ENCODE measurements at places on chromosomes 12 and 14. TPM values are rescaled to one million over a fixed set of nuclear protein-coding genes. Genes with fewer than 3 reads are reported as not detected.

DNA sequence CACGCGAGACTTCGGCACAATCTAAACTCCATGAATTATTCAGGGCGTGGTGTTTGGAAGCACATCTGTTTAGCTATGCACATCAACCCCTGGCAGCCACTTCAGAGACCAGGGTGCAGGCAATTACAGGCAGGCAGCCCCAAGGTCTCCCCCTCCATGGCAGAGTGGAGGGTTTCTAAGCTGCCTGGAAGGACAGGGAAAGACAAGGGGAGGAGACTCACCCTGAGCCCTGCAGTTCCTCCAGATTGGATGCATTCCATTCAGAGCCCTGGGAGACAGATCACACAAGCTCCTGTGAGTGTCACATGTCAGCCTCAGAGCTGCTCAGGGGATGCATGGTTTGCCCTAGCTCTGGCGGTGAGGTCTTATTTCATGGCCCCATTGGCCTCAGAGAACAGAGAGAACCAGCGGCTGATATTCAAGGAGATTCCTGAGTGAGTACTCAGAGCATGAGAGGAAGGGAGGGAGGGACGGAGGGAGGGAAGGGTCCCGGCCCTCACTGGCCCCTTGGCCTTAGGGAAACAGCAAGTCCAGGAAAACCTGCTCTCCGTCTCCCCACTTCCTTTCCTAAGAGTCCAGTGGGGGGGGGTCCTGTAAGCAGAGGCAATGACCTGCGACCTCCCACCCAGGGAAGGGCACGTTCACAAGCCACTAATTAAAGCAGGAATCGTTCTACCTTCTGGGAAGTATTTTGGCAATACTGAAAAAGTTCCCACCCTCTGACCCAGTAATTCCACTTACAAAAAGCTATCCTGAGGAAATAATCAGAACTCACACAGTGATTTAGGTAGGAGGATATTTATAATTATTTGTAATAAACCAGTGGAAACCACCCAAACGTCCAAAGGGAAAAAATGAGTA, 55.1 kb downstream of the SSH1 start:
- no peak overlapping the region for H3K4me3 ChIP-seq
- peak overlapping the region; percentile 69 for H3K27ac ChIP-seq
- no peaks in the 10 kb centered on the region for H3K27me3 ChIP-seq
- DNase-seq = no peak

GRCh38 chr14:30874999-30875787, 834 bp downstream of the COCH start:
- H3K27me3 ChIP-seq = peaks cover 21% of the 10 kb centered on the region
- no peak overlapping the region for H3K27ac ChIP-seq
- no peaks in the 10 kb centered on the region for H3K36me3 ChIP-seq

GRCh38 chr14:100772607-100773165, 46.0 kb downstream of the DLK1 start:
- no peaks in the 10 kb centered on the region for H3K4me1 ChIP-seq
- H3K4me3 ChIP-seq = no peak overlapping the region
- H3K36me3 ChIP-seq = no peaks in the 10 kb centered on the region
- H3K27me3 ChIP-seq = no peaks in the 10 kb centered on the region
- no peak for DNase-seq
- no peak overlapping the region for H3K27ac ChIP-seq

GRCh38 chr12:4251216-4251891, 22.2 kb upstream of the CCND2 start:
- DNase-seq = no peak
- H3K36me3 ChIP-seq = no peaks in the 10 kb centered on the region
- no peaks in the 10 kb centered on the region for H3K27me3 ChIP-seq
- H3K4me1 ChIP-seq = no peaks in the 10 kb centered on the region
- no peak overlapping the region for H3K27ac ChIP-seq
- H3K4me3 ChIP-seq = no peak overlapping the region

DNA sequence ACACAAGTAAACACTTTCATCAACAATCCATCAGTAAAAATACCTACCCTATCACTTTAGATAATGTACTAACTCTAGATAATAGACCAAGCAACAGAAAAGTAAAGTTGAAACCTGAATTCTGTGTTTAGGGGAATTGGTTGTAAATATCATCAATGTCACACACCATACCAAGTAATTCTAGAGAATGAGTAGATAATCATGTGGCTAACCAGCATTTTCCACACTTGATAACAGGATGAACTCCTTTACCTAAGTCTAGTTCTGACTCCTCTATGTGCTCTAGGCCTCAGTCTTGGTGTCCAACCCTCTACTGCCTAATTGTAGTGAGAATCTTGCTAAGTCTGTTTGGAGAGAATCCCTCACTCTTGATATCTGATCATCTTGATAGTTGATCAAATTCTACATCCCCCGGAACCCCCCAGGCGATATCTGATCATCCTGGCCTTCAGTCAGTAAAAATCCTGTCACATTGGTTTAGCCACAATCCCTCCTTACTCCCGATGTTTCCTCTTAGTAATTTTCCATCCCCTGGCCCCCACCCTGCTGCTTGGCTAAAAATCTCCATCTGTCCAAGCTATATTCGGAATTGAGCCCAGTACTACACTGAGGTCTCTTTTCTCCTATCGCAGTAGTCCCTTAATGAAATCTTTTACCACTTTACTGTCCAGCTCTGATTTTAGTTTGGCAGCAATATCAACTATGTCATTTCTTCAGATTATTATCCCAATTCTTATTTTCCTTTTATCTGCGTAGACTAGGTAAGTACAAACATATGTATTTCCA, 3.4 kb upstream of the SLCO1A2 start:
- H3K36me3 ChIP-seq = no peaks in the 10 kb centered on the region
- no peak overlapping the region for H3K4me3 ChIP-seq
- no peak overlapping the region for H3K27ac ChIP-seq
- DNase-seq = no peak
- no peaks in the 10 kb centered on the region for H3K27me3 ChIP-seq

GRCh38 chr12:113498490-113498889, 26.8 kb upstream of the LHX5 start:
- no peak overlapping the region for H3K4me3 ChIP-seq
- H3K27me3 ChIP-seq = no peaks in the 10 kb centered on the region
- no peak for DNase-seq
- no peak overlapping the region for H3K27ac ChIP-seq
- H3K36me3 ChIP-seq = no peaks in the 10 kb centered on the region
- H3K4me1 ChIP-seq = no peaks in the 10 kb centered on the region

GRCh38 chr14:50784683-50785456, 46.1 kb downstream of the NIN start:
- no peak for DNase-seq
- H3K4me3 ChIP-seq = no peak overlapping the region
- H3K27me3 ChIP-seq = no peaks in the 10 kb centered on the region
- H3K36me3 ChIP-seq = no peaks in the 10 kb centered on the region
- H3K27ac ChIP-seq = no peak overlapping the region
- no peaks in the 10 kb centered on the region for H3K4me1 ChIP-seq

DNA sequence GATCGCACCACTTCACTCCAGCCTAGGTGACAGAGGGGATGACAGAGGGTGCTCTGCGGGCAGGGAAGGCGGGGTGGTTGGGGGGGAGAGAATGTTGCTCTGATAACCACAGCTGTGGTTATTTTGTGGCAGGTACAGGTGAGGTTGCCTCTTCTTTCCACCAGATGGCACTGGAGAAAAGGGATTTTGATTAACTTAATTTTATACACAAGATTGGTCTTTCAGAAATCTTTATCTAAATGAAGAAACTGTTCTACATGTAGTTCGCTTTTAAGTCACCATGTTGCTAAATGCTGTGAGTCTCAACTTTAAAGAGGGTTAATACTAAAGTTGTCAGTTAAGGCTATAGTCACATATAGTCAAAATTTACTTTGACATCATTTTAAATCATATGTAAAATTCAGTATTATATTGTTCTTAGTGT, 25.7 kb downstream of the FGF23 start:
- H3K4me1 ChIP-seq = no peaks in the 10 kb centered on the region
- no peak overlapping the region for H3K27ac ChIP-seq
- no peak overlapping the region for H3K4me3 ChIP-seq
- H3K27me3 ChIP-seq = no peaks in the 10 kb centered on the region
- DNase-seq = no peak

GRCh38 chr14:68998062-68998461, 19.0 kb upstream of the ACTN1 start:
- no peaks in the 10 kb centered on the region for H3K36me3 ChIP-seq
- no peak overlapping the region for H3K27ac ChIP-seq
- DNase-seq = no peak
- no peaks in the 10 kb centered on the region for H3K4me1 ChIP-seq
- no peaks in the 10 kb centered on the region for H3K27me3 ChIP-seq
- no peak overlapping the region for H3K4me3 ChIP-seq

GRCh38 chr12:11968048-11968383, 102.7 kb upstream of the BCL2L14 start:
- no peaks in the 10 kb centered on the region for H3K36me3 ChIP-seq
- no peak for DNase-seq
- H3K4me3 ChIP-seq = no peak overlapping the region
- no peaks in the 10 kb centered on the region for H3K4me1 ChIP-seq
- H3K27me3 ChIP-seq = no peaks in the 10 kb centered on the region

GRCh38 chr12:108702595-108703320, 28.6 kb downstream of the CORO1C start:
- H3K27ac ChIP-seq = no peak overlapping the region
- H3K4me3 ChIP-seq = no peak overlapping the region
- no peaks in the 10 kb centered on the region for H3K27me3 ChIP-seq

DNA sequence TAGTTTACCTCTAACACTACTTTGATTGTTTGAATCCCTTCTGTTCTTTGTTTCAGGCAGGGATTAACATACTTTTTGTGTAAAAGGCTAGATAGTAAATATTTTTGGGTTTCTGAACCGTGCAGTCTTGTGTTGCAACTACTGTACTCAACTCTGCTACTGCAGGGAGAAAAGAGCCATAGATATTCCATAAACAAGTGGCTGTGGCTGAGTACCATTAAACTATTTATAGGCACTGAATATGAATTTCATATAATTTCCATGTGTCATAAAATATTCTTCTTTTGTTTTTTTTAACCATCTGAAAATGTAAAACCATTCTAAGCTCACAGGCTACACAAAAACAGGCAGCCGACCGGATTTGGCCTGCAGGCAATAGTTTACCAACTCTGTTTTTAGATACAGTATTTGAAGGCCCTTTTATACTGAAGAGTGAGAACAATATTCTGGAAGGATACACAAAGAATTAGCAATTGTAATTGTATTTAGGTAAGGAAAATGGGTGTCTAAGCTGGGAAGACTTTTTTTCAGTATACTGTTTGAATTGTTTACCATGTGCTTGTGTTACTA, 15.7 kb downstream of the NR1H4 start:
- H3K27ac ChIP-seq = no peak overlapping the region
- no peaks in the 10 kb centered on the region for H3K27me3 ChIP-seq
- peaks cover 6% of the 10 kb centered on the region for H3K4me1 ChIP-seq
- DNase-seq = no peak
- no peak overlapping the region for H3K4me3 ChIP-seq

GRCh38 chr12:11656550-11656949, 7.1 kb downstream of the ETV6 start:
- H3K27me3 ChIP-seq = no peaks in the 10 kb centered on the region
- H3K36me3 ChIP-seq = no peaks in the 10 kb centered on the region
- H3K4me3 ChIP-seq = no peak overlapping the region

GRCh38 chr12:9221483-9221882, 13.3 kb upstream of the PZP start:
- H3K4me1 ChIP-seq = no peaks in the 10 kb centered on the region
- H3K27me3 ChIP-seq = no peaks in the 10 kb centered on the region
- no peak overlapping the region for H3K4me3 ChIP-seq
- no peak for DNase-seq
- H3K36me3 ChIP-seq = no peaks in the 10 kb centered on the region

DNA sequence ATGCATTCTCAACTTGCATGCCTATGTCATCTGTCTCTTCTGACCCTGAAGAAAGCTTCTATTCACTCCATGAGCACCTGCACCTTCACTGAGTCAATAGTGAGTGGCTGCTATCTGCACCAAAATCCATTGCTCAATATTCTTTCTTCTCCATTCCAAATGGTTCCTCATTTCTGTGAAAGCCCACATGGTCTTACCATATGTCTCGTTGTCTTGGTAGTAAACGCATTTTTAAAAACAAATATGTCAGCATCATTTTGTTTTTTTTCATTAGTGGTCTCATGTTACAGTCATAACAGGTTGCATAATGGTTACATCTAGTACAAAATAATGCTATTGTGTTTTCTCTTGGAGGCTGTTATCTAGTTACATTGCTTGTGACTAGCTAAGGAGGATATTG, 106.9 kb upstream of the CPM start:
- peaks cover 4% of the 10 kb centered on the region for H3K4me1 ChIP-seq

- no peaks in the 10 kb centered on the region for H3K27me3 ChIP-seq
- no peaks in the 10 kb centered on the region for H3K4me1 ChIP-seq
- DNase-seq = no peak
- no peaks in the 10 kb centered on the region for H3K36me3 ChIP-seq
- no peak overlapping the region for H3K4me3 ChIP-seq
Measured at GRCh38 chr12:94801745-94802144, 151.4 kb upstream of the TMCC3 start.

Gene CBLN3
- 2.0 TPM for total RNA-seq

- H3K27me3 ChIP-seq = no peaks in the 10 kb centered on the region
- H3K36me3 ChIP-seq = no peaks in the 10 kb centered on the region
- no peaks in the 10 kb centered on the region for H3K4me1 ChIP-seq
- H3K4me3 ChIP-seq = no peak overlapping the region
- no peak overlapping the region for H3K27ac ChIP-seq
- DNase-seq = no peak
Measured at GRCh38 chr12:2233034-2233433, 180.2 kb downstream of the CACNA1C start.

Gene CLEC1B
- total RNA-seq = not detected

DNA sequence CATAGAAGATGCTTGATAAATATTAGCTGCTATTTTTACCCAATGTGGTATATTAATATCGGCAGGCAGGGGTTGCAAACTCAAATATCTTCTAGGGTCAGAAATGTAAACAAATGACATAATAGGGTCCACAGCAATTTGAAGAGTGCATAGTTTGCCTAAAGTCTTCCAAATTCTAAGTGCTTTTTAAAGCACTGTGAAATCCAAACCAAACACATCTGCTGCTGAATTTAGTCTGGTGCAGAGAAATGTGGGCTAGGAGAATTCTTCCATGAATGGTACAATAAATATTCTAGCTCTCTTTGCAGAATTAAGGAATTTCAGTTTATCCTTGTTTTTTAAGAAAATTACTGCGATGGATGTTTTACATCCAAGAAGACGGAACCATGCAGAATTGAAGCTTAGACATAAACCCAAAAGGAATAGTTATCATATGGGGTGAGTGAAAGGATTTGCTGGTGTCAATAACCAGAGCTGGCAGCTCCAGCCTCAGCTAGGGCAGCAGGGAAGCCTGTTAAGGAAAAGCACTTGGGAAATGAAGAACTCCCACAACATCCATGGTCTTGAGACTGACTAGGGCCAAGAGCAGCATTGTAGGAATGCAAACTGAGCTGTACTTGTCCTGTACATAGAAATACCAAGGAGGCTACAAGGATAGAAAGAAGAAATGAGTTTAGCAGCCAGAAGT, 65.5 kb downstream of the PTPRR start:
- no peaks in the 10 kb centered on the region for H3K27me3 ChIP-seq
- H3K36me3 ChIP-seq = no peaks in the 10 kb centered on the region
- H3K4me1 ChIP-seq = no peaks in the 10 kb centered on the region
- no peak for DNase-seq
- H3K4me3 ChIP-seq = no peak overlapping the region

DNA sequence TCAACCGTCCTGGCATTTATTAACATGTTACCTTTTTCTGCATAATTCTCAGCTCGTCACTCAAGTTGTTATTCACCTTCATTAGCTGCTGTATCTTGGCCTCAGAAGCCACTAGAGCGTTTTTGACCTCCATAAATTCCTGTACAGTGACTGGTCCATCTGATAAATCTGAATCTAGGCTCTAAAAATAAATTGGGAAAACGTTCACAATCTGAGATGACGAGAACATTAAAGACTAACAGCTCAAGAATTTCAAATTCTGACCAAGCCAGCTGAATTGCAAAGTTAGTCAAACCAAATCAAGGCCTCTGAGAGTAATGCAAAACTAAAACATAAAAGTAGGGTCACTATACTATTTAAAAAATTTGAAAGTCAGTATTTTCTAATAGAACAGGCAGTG, 45.0 kb downstream of the GIT2 start:
- H3K36me3 ChIP-seq = peaks cover 5% of the 10 kb centered on the region
- H3K4me3 ChIP-seq = no peak overlapping the region
- H3K4me1 ChIP-seq = peaks cover 4% of the 10 kb centered on the region
